HT1080 (cell line): ENCODE measurements at places on chromosomes 2 and 18.

DNA sequence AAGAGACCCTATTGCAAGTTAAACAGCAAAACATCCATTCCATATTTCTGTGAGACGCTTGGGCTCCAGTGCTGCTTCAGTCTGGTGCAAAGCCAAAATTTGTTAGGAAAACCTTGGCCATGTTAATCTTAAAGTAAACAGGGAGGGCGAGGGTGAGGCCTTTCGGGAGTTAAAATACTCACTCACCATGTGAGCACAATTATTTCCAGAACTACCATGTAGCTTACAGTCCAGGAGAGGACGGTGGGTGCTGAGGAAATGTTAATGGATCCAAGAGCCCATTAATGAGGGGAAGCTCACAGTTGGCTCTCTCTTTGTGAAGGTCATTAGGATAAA lies 286.4 kb downstream of the SLC8A1 start:
- DNase-seq: no peak

GRCh38 chr2:196555726-196556125 lies 83.8 kb upstream of the CCDC150 start:
- no peak for DNase-seq

GRCh38 chr2:173496746-173497145 lies 142.1 kb downstream of the CDCA7 start:
- peak; percentile 42 for DNase-seq

DNA sequence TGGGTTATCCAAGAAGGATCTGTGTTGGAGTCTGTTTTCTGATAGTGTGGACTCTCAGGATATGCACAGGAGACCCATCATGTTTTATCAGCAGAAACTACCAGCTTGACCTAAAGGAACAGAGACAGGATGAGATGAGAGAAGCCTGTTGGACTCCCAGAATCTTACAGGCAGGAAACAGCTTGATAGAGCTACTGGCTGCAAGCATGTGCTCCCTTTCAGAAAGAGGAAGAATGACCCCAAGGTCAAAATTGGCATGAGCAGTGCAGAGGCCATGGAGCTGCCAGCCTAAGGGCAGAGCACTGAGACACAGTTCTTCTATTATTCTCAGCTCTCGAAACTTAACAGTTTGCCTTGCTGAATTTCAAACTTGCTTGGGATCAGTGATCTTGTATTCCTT lies 135.2 kb upstream of the NFATC1 start:
- no peak for DNase-seq

- DNase-seq: peak; percentile 72
Measured at GRCh38 chr18:48446582-48447225, 37.5 kb upstream of the ZBTB7C start.

DNA sequence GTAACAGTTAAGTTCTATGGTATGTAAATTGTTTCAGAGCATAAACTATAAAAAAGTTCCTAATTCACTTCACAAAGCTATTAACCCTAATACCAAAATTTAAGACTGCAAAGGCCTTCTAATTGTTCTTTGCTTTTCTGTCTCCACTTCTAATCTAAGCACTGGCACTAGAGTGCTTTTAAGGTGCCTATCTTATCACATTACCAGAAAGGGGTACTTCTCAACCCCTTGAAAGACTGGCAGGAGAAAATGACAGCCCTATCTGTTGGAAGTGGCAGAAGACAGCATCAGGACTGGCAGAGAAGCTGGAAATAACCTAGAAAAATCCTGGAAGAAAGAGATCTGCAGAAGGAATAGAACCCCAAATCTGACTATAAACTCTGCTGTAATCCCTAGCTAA lies 10.3 kb downstream of the CNRIP1 start:
- no peak for DNase-seq

DNA sequence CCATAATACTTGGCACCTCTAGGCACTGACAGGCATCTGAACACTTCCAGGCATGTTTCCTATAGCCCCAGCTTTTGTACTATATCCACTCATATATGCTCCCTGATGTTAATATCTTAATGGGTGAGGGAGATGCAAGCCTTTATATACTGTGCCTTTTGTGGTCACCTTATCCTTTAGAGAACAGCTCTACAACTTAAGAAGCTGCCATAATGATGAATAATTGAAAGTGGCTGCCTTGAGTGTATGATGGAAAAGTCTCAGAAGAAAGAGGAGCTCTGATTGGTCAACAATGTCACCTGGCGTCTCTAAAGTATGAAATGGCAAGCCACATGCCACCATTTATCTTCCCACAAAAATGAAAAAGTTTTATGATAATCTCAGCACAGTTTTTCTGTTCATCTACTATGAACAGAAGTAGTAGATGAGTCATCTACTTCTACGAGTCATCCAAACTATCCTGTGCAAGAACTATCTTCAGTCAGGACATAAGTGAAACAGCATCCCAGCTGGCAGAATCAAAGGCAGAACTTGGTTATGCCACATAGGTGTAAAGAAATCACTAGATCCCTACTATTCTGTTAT lies 997.9 kb upstream of the CELF4 start:
- DNase-seq: no peak

DNA sequence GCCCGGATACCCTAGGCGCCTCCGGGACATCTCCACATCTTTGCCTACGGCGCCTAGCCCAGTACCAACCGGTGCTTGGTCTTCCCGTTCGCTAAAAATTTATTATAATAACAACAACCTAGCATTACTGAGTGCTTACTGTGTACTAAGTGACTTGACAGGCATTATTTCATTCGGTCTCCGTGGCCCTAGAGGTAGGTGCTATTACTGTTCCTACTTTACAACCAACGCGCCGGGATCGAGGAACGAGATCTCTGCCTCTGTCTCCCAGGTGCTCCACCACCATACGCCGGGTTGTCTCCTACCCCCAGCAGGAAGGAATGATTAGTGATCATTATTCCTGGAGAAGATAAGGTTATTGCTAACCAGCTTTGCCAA lies 657 bp upstream of the BIN1 start:
- DNase-seq: no peak

GRCh38 chr18:39802648-39803229 lies 2152.3 kb upstream of the PIK3C3 start:
- no peak for DNase-seq

DNA sequence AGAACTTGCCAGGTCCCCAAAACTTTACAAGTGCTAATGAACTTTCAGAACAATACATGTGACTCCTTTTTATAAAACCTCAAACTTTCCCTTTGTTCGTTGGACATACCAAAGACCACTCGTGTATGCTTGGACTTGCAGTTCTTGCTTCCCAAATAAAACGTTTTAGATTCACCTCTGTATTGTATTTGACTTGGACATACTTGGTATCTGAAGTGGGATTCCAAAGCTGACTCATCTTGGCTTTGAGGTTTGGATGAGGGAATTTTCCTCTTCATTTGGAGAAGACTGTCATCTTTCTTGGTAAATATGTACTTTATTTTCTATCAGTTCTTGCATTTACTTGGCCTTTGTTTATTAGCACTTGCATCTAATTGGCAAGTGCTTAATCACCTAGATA lies 8.0 kb upstream of the CYB5A start:
- DNase-seq: peak; percentile 59

GRCh38 chr2:68519236-68519635 lies 51.9 kb downstream of the APLF start:
- no peak for DNase-seq

DNA sequence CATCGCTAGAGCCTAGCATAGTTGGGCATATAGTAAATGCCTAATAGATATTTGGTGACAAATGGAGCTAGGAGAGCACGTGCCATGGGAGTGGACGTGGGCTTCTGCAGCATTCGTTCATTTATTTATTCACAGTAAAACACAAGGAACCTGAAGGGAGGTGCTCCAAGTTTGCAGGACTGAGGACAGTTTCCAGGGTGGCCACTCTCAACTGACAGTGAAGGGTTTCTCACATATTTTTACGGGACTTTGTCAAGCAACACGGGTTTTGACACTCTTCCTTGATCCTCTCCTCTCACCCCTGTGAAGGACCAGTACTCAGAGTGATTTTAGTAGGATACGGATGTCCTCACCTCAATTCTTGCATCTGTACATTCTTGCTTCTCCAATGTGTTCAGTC lies 135.0 kb upstream of the TTC39C start:
- no peak for DNase-seq

DNA sequence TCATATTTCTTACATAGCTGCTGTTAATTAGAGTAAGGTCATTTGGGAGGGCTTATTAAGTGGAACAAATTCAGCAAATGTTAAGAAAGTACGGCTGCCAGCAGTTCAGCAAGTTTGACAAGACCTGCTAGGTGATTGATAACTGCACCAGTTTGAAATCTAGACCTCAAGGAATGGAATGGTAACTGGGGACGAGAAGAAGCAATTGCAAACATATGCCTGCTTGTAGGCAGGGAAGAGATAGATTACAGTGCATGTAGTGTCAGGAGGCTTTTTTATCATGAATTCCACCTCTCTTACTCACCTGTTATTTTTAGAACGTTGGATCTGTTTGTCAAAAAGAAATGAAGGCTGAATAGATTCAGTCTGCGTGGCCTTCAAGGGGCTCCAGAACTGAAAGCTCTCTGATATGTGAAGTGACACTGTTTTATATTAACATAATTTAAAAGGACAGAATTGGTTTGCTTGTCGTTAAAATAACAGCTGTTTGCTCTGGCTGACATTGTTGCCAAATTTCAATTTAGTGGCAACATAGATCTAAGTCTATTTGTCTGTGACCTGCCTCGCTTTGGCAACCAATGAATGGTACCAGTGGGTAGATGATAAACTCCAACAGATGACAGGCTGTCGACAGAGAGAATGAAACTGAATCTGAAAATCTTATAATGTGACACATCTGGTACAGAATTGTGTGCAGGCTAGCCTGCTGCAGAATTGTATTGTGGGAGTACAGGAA lies 199.3 kb downstream of the ZNF407 start:
- DNase-seq: peak; percentile 69

DNA sequence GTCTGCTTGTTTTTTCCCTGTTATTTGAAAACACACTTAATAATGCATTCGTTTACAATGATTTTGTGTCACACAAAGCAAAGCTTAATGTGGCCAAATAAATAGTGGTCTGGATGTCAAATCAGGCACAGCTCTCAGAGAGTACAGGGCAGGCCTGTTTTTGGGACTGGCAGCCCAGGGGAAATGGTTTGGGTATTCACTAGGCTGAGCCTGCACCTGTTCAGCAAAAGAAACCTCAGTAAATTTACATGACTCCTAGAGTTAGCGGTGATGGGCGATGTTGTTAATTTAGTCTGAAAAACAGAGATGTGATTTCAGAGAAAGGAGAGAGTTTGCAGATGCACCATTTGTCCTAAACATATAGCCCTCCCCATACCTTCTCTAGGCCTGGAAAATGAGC lies 197.1 kb downstream of the ALK start:
- DNase-seq: no peak

DNA sequence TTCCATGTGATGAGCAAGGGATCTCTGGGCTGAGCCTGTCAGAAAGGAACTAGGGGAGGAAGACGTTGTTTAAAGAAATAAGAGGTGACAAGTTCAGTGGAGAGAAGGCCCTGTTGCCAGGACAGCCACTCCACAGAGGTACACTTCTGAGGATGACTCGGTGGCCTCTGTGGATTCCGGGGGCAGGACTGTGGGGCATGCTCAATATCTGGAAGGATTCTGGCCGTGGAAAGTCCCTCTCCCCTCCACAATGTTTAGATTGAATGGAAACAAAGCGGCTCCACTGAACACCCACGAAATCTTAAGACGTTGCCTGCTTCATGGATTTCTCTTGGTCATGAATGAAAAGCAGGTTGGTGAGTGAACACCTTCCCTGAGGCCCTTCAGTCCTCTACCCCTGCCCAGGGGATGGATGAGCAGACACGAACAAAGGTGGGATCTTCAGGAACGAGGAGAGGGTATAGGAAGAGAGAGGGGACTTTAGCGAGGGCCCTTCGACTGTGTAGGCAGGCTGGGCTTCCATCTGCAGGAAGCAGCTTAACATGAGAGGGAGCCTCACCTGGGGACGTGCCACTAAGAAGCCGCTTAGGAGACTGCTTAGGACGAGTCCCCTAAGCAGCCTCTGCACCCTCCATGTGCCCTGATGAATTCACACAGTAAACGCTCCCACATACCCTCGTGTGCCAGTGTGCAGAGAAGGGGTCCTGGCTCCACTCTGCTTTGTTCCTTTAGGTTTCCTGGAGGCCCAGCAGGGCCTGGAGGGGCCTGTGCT lies 1.9 kb downstream of the NTSR2 start:
- no peak for DNase-seq

- DNase-seq: peak; percentile 2
Measured at GRCh38 chr2:60629801-60630385, 76.4 kb upstream of the BCL11A start.

- no peak for DNase-seq
Measured at GRCh38 chr2:73914667-73915066, 12.0 kb upstream of the DGUOK start.

- no peak for DNase-seq
Measured at GRCh38 chr2:12928775-12929401, 212.2 kb downstream of the TRIB2 start.

DNA sequence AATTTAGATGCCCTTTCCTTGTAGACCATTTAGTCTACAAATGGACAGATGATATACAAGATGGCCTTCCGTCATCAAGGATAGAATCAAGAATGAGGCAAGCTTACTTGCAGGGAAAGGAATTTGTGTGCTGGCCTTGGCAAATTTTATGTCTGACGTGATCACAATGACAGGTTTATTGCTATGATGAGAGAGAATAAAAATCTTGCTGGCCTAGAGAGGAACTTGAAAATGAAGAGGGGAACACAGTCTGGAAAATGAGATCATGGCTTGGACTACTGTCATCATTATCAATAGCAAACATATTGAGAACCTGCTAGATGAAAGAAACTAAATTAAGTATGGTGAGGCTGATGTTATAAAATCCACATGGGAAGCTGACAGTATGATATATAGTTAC lies 66.0 kb downstream of the CSRNP3 start:
- no peak for DNase-seq

GRCh38 chr2:14123436-14124103 lies 508.9 kb upstream of the LRATD1 start:
- DNase-seq: no peak

DNA sequence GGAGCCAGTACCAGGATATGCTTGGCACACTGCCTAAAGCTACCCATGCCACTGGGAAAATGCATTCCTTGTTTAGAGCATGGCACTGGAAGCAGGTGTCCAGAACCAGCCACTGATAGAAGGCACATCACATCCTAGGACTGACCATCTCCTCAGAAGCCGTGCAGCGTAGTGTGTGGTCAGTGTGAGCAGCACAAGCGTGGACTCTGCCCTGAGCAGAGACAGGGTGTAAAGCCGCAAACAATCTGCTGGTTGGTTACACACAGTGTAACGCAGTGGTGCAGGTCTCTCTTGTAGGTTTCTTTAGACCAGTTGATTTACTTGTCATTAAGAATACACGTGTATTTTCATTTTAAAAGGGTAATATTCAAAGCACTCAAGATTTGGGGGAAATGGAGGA lies 377.8 kb upstream of the HS6ST1 start:
- no peak for DNase-seq

- DNase-seq: no peak
Measured at GRCh38 chr18:24080861-24081260, 58.0 kb upstream of the CABYR start.
